ENCODE measurements at places on chromosomes 13 and 19. TPM values are rescaled to one million over a fixed set of nuclear protein-coding genes. Genes with fewer than 3 reads are reported as not detected.

Gene WASF3
- total RNA-seq: 5.8 TPM

Gene COX7A1
- total RNA-seq: 43.5 TPM

Gene LAIR1
- 11.5 TPM for total RNA-seq

Gene ATP8A2
- 1.1 TPM for total RNA-seq

Gene ZNF177
- total RNA-seq: 4.4 TPM

GRCh38 chr19:27794494-27795042 lies 1418.4 kb downstream of the UQCRFS1 start:
- no peak for DNase-seq

GRCh38 chr13:108363666-108364065 lies 94.1 kb downstream of the TNFSF13B start:
- no peak for DNase-seq

GRCh38 chr19:3550947-3551791 lies 6.2 kb downstream of the MFSD12 start:
- no peak for DNase-seq

- no peak for DNase-seq
These were observed 13.0 kb downstream of the CYP2S1 start for GRCh38 chr19:41205995-41206394.

- no peak for DNase-seq
These were observed 36.5 kb downstream of the OPA3 start for GRCh38 chr19:45547965-45548609.

DNA sequence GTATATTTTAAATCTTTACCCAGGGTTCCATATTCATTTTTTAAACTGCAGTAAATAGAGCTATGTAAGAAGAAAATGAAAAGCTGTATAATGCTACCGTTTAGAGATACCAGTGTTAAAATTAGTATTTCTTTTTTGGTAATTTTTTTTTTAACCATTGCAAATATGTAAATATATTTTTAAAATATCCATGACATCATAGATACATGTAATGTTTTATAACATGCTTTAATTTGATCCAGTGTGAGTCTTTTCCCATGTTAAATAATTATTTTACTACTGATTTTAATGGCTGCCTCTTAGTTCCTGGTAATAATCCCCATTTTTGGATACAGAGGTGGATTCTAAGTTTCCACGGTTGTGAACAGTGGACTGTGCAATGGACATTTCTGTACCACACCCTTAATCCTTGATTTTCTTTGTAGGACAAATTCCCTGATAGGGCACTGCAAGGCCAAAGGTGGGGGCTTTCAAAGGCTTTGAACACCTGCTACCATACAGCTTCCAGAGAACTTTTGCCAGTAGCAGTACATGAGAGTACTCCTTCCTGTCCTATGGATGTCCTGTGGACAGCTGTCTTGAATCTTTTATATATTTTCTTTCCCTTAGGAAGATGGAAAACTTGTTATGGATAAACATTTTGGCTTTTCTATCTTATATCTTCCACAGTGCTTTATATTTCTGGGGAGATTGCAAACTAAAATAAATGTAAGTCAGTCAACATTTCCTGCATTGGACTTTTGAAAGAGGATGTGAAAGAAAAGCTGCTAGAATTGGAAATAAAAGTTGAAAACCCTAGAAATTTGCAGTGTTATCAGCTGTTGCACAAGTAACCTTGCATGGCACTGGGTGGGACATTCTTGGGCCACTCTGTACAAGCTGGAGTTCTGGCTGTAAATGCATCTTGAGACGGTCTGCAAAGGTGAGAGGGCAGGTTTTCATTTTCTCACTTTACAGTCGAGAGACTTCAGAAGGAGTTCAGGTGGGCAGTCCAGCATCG lies 46.8 kb downstream of the ARHGEF7 start:
- DNase-seq: no peak

GRCh38 chr19:5960005-5961001 lies 17.6 kb downstream of the RANBP3 start:
- DNase-seq: no peak

DNA sequence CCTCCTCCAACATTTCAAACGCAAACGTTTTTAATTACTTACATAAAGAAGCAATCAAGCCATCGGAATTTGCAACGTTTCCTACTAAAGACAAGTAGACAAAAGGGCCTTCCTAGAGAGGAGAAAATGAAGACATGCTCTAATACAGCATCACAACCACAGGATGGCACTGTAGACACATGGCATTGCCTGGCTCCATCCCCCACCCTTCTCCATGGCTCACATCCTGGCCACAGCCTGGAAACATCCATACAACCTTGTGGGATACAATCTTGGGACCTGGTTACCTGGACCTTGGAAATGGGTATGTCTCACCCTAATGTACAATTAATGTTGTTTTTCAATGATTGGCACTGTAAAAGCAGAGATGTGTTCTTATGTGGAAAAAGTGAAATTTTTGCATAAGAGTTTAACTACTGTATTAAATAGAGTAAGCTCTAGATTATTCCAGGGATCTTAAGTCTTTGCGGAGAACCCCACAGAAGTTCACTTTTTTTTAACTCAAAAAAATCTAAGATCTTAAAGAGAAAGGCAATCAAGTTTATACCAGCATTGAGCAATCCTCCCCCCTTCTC lies 21.5 kb downstream of the EBPL start:
- DNase-seq: peak; percentile 72

DNA sequence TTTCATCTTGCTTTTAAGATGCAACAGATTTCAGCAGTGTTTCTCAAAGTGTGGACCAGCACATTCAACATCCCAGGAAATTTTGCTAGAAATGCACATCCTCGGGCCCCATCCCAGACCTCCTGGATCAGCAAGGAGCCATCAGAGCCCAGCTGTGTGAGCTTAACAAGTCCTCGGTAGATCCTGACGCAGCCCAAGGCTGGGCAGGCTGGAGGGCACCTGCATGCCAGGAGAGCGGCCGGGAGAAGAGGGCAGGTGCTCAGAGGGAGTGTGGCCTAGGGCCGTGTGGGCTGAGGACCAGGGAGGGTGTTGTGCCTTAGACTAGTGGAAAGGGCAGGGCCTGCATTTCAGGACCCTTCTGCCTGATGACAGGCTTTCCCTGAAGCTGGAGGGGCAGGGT lies 2.2 kb upstream of the MCF2L start:
- no peak for DNase-seq

DNA sequence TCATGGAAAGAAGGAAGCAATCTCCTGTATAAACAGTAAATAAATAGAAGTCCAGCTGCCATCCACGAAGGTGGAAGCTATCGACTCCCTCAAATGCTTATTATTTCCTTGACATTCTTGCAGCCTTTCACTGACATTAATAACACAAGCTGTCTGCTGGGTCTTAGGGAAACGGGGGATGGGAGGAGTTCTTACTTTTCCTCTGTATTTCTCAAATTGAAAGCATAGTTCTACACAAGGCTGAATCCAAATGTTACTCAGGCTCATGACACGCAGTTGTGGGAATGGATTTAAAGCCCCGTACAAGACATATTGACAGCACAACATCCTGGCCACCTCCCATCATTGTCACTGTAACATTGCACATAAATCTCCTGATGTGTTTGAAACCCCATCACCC lies 4.0 kb downstream of the SERPINE3 start:
- DNase-seq: peak; percentile 45

DNA sequence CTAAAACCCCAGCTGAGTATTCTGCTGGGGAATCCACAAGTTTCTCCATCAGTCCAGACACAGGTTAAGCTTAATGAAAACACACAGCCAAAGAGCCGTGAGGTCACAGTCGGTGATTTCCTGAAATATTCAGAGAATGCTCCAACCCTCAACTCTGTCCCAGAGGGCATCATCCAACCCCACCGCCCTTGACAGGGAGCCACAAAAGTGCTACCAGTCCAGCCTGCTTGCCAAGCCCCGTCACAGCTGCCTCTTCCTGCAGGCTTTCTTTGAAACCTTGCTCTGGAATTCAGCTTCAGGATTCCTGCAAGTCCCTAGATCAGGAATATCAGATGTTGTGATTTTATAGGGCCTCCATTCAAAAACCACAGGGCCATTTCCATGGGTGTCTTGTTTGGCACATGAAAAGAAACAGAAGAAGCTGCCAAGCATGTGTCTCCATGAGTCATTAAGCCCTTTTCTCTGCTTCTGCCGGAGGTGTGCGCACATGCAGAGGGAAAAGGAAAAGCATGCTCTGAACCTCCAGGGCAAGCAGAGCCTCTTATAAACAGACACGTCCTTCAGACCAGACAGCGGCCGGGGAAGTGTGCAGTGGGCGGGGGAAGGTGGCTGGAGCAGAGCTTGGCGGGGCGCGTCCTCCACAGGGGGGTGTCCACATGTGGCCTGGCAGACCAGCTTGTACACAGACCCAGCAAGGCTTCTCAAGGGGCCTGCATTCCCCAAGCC lies 164.7 kb downstream of the KATNAL1 start:
- DNase-seq: peak; percentile 47

- DNase-seq: no peak
These were observed 16.3 kb upstream of the DOCK6 start for GRCh38 chr19:11278670-11279069.

- DNase-seq: no peak
These were observed 8.2 kb upstream of the ZNF507 start for GRCh38 chr19:32337084-32337808.

DNA sequence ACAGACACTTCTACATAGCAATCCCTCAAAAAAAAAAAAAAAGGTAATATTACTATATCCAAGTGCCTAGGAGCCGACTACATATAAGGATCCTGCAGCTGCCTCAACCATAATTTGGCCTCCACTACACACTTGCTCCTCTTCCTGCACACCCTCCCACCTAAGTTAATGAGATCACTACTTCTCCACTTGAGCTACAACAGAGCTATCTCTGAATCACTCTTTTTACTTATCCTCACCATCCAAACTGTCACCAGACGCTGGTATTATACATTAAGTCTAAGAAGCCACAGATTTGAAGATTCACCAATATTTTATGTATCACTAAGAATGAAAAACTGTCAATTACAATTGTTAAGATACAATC lies 8.3 kb downstream of the OBI1 start:
- DNase-seq: no peak

All from skin of body (tissue), 3 donors.